ENCODE measurements at places on chromosomes 2 and 18.

DNA sequence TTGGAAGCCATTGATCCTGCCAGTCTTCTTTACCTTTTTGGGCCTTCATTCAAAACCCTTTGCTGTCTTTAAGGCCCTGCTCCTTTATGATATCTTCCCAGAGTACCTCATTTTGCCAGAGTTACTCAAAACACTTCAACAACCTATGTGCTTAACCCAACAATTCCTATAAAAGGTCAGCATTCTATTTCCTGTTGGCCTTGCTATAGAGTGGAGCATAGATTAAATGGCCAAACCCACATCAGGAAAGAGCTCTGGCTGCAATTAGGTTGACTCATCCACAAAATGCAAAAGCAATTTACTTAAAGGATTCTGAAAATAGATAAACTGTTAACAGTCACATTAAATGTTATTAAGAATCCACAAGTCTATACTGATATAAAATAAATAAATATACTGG is 21.2 kb downstream of the MRPL33 start:
- DNase-seq = peak; percentile 36

GRCh38 chr2:64414736-64415435 is 39.1 kb upstream of the LGALSL start:
- DNase-seq = no peak

DNA sequence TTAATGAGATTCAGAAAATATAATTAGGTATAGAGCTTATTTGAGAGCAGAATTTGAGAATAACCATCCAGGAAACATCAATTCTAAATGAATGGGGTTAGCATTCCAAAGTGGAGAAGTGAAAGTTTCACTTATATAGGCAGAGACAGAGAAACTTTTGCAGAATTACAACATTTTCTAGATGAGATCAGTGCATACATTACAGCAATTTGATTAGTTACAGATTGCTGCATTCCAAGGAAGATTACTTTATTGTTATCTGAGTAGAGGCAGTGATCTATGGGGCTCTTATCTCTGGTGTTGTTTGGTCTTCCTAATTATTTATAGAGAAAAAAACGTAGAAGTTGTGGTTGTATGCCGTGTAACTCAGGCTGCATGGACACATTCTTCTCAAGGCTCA is 373.8 kb upstream of the SYT4 start:
- DNase-seq = no peak

- no peak for DNase-seq
These were observed 316.3 kb upstream of the CXCR4 start for GRCh38 chr2:136434251-136434715.

GRCh38 chr2:8453904-8454302 is 228.0 kb upstream of the ID2 start:
- peak; percentile 41 for DNase-seq

- no peak for DNase-seq
These were observed 62.9 kb downstream of the KIF1A start for GRCh38 chr2:240757086-240757614.

DNA sequence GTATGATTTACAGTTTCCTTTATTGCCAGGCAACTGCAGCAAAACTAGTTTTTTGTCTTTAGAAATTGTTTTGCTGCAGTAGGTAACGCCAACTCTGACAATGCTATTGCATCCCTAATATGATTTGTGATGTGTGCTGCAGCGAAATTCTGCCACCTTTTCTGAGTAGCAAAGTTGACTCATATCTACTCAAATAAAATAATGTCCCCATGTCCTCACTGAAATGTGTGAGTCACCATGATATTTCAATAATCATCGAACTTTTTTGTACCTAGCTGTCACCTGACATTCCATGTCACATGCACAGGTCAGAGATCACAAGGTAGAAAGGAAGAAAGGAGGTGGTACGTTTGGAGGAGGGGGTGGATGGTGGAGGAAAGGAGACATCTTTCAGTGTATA is 205.0 kb downstream of the RAD51AP2 start:
- no peak for DNase-seq

GRCh38 chr2:8267721-8268120 is 414.1 kb upstream of the ID2 start:
- no peak for DNase-seq

GRCh38 chr18:48791636-48792105 is 159.1 kb downstream of the SMAD7 start:
- DNase-seq = no peak

DNA sequence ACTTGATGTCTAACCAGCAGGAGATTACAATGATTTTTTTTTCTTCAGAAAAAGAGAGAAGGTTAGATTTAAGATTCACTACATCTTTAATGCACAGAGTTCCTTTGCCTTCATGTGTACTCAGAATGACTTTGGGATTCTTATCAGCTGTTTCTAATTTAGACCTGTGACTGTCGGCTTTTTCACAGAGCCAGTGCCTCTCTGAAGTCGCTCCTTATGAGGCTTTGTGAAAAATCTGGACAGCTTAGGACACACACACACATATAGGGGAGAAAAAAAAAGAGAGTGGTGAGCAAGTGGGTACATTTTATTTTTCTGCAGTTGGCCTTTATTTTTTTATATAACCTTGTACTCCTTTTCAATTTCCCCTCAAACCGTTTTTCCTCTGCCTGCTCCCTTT is 893.1 kb upstream of the CELF4 start:
- no peak for DNase-seq

- peak; percentile 92 for DNase-seq
These were observed 97.9 kb upstream of the KLHL29 start for GRCh38 chr2:23286758-23287704.

GRCh38 chr2:225598897-225599296 is 199.4 kb downstream of the NYAP2 start:
- DNase-seq = peak; percentile 33

GRCh38 chr18:11368020-11368419 is 218.7 kb upstream of the PIEZO2 start:
- DNase-seq = peak; percentile 3

- peak; percentile 74 for DNase-seq
These were observed 21.6 kb upstream of the SLC20A1 start for GRCh38 chr2:112623913-112624777.
